Mucosa of descending colon (tissue), 3 donors: ENCODE measurements at places on chromosomes 5 and 9. TPM values are rescaled to one million over a fixed set of nuclear protein-coding genes. Genes with fewer than 3 reads are reported as not detected.
A peak's percentile ranks its signal among the peaks of the same experiment; 100 is the strongest.

GRCh38 chr9:123807251-123807650, 122.7 kb downstream of the DENND1A start:
- no peak for DNase-seq

GRCh38 chr9:69157751-69158466, 16.2 kb upstream of the TJP2 start:
- no peak for DNase-seq

GRCh38 chr5:26572480-26572879, 465.9 kb downstream of the CDH9 start:
- DNase-seq: no peak

DNA sequence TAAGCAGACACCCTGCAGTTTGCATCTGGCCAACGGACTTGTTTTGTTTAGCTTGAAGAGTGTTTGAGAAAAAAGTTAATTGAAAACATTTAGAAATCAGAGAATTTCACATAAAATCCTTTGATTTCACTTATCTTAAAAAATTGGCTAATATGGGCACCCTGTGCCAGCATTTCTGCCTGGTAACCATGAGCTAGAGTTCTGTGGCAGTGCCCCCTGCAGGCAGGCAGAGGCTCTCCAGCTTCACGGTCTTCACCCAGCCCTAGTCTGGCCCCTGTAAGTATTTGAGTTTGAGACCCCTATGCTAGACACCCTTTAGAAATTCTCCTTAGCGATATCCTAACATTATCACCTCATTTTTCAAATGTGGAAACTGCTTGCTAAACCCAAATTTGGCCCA, 18.8 kb upstream of the FANCC start:
- no peak for DNase-seq

GRCh38 chr5:14141764-14142163, 1.4 kb upstream of the TRIO start:
- DNase-seq: no peak

GRCh38 chr9:100058699-100059579, 39.9 kb downstream of the ERP44 start:
- no peak for DNase-seq

GRCh38 chr5:67021521-67021920, 175.1 kb downstream of the CD180 start:
- no peak for DNase-seq

- no peak for DNase-seq
These were observed 91.6 kb downstream of the ZSWIM6 start for GRCh38 chr5:61423487-61424145.

- DNase-seq: peak; percentile 72
These were observed 5.8 kb upstream of the TRIM41 start for GRCh38 chr5:181217111-181217802.

DNA sequence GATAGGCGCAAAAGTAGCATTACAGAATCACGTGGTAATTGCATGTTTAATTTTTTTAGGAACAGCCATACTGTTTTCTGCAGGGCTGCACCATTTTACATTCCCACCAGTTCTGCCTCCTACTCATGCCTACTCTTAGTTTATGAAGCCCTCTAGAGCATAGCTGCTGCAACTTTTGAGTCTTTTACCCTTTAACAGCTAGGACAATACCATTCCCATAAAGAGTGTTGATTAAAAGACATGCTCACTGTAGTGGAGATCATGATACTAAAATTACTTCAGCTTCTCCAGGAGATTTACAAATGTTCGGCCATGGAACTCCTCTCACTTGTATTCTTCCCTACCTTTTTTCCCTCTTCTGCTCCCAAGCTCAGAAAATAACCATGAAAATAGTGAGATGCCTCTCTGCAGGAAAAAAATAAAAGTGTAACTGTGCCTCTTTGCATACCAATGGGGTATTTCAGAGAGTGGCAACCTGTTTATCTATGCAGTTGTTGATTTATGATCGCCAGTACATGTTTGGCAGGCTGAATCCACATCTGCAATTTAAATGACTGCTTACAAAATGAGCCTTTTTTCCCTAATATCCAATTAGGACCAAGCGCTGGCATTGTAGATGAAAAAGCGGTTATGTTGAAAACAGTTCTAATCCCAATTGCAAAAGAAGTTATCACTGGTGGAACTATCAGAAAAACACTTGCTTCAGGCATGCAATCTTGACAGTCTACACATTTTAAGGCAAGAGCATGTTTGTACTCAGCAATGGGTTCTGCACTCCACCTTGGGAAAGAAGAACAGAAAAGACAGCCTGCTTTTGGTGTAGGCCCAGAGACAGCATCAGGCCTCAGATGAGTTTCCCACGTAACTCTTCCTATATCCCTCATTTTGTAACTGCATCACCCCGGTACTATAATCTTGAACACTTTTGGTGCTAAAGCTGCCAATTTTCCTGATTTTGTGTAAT, 131.1 kb downstream of the ADAMTSL1 start:
- DNase-seq: no peak

DNA sequence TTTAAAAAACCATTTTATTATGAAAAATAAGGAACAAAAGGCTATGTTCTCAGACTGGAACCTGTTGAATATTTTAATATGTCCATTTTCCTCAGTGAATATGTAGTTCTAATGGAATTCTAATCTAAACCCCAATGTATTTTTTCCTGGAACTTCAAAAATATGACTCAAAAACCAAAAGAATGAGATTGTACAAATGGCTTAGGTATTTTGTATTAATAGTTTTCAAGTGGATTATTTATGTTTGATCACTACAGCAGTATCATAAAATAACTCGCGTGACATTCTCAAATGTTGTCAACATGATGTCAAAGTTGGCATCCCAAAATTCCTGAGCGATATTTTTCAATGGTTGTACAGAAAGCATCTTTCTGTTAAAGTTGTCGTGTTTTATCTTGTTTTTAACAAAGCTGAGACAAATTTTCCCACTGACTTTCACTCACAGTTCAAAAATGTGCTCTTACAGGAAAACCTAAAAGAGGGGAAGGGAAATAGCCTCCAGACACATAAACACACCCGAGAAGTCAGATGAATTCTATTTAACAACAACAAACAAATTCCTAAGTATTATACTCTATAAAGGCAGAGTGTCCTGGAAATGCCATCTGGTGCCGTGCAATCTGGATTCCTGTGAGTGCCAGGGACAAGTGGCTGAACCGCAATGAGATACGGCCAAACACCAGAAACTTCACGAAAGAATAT, 68.1 kb upstream of the TAS2R1 start:
- DNase-seq: no peak

- no peak for DNase-seq
These were observed 43.2 kb downstream of the DAB2IP start for GRCh38 chr9:121694600-121694999.

- DNase-seq: no peak
These were observed 253.4 kb upstream of the ANKH start for GRCh38 chr5:15124871-15125568.

DNA sequence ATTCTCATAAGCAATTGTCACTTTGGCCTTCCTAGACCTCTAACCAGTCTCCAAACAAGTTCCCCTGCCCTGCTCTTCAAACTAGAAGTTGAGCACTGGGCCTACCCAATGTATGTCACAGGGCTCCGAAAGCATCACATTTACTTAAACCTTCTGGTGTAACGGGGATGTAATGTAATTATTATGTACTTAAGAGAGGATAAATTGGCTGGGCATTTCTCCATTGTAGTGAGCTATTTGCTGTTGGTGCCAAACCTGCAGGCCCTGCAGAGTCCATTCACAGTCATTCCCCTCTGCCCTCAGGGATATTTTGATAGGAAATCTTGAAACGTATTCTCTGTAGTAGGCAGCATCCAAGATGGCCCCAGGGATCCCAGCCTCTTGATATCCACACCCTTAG, 64.2 kb upstream of the GNE start:
- no peak for DNase-seq

DNA sequence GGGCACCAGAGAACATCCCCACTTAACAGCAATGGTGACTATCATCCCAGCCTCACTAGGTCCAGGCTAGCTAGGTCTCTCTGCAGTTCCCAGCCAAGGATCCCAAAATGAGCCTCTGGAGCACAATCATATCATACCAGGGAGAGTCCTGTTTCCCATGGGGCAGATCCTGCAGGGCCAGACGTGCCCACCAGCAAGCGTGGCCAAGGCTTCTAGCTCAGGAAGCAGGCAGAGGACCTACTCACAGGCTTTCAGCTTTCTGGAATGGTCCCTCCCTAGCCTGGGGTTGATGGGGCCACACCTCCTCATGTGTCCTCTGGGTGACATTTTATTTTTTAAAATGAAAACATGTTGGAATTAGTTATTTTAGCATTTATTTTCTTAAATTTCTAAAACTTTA, 45.7 kb upstream of the PITX1 start:
- no peak for DNase-seq

DNA sequence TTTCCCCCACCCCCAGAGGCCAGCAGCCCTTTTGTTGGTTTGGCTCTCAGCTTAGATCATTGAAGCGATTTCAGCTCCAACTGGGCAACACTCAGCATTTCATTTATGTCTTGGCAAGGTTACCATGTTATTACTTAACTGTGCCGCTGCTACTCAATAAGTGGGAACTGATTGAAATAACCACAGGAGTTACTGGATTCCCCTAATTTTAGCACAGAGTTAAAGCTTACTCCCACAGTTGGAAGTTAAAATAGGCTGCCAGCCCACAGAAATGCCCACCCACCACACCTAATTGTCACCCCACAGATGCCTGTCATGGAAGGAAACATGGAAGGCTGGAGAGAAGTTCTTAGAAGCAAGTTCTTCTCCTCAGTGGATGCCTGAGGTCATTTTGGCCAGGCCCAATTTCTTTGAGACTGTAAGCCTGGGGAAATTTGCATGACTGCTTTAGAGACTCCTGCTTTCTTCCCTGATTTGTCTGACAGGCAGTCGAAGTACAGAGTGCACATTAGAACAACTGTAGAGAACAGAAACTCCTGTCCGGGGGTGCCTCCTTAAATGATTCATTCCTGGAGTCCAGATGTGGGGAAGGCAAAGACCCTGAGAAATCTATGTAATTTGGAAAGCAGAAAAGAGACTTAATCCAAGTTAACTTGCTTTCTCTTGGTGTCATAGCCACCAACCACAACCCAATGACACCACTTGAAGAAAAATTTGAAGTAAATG, 370.0 kb downstream of the ZSWIM6 start:
- DNase-seq: no peak

- DNase-seq: no peak
These were observed 11.7 kb upstream of the OR13D1 start for GRCh38 chr9:104682642-104683041.

SLC23A1 gene
- total RNA-seq: 2.5 TPM

GABRB2 gene
- total RNA-seq: 0.44 TPM

SH3RF2 gene
- total RNA-seq: 36.8 TPM

TCOF1 gene
- total RNA-seq: 17.3 TPM

SOWAHA gene
- total RNA-seq: 44.5 TPM

IFNA6 gene
- total RNA-seq: not detected

VCAN gene
- 36.0 TPM for total RNA-seq

RASGRF2 gene
- 2.9 TPM for total RNA-seq

SV2C gene
- 0.54 TPM for total RNA-seq

TXNDC8 gene
- total RNA-seq: not detected

CER1 gene
- not detected for total RNA-seq

PCDHB7 gene
- 2.5 TPM for total RNA-seq
